ENCODE measurements at places on chromosomes 13 and 19. TPM values are rescaled to one million over a fixed set of nuclear protein-coding genes. Genes with fewer than 3 reads are reported as not detected.
A peak's percentile ranks its signal among the peaks of the same experiment; 100 is the strongest.

DNA sequence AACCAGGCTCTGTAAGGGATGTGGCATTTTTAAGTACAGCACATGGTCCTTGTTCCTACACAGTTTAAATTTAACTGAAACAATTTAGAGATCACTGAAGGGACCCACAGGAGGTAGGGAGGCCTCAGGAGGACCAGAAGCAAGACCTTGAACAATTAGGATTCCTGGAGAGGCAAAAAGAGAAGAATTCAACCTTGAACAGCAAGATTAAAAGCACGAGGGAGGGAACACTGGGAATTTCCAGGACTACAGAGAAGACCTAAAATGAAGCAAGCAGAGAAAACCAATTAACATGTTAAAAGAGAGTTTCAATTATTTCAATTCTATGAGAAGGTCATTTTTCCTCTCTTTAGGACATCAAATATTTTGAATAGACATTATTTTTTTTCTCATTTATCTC, 160.3 kb downstream of the KCTD12 start:
- peaks cover 5% of the 10 kb centered on the region for H3K4me1 ChIP-seq
- H3K27ac ChIP-seq, result no peak overlapping the region
- H3K4me3 ChIP-seq, result no peak overlapping the region
- H3K36me3 ChIP-seq, result no peaks in the 10 kb centered on the region

DNA sequence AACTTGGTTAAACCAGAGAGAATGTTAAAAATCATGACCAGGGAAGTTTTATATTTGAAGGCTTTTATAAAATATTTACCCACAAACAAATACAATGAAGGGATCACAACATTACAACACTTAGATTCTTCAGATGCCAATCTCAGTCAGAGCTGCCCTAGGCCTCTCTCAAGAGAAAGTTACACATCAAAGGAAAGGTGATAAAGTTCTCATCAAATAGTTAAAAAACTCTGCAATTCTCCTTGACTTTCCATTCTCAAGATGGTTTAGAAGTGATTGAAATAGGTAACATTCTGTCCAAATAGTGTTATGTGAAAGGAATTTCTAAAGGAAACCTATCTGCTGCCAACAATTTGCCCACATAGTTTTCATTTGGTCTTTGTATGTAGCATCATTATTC, 1115.2 kb upstream of the MIR17HG start:
- no peak for DNase-seq
- H3K27me3 ChIP-seq, result no peaks in the 10 kb centered on the region
- H3K36me3 ChIP-seq, result no peaks in the 10 kb centered on the region
- H3K27ac ChIP-seq, result no peak overlapping the region
- no peaks in the 10 kb centered on the region for H3K4me1 ChIP-seq
- H3K4me3 ChIP-seq, result no peak overlapping the region

DNA sequence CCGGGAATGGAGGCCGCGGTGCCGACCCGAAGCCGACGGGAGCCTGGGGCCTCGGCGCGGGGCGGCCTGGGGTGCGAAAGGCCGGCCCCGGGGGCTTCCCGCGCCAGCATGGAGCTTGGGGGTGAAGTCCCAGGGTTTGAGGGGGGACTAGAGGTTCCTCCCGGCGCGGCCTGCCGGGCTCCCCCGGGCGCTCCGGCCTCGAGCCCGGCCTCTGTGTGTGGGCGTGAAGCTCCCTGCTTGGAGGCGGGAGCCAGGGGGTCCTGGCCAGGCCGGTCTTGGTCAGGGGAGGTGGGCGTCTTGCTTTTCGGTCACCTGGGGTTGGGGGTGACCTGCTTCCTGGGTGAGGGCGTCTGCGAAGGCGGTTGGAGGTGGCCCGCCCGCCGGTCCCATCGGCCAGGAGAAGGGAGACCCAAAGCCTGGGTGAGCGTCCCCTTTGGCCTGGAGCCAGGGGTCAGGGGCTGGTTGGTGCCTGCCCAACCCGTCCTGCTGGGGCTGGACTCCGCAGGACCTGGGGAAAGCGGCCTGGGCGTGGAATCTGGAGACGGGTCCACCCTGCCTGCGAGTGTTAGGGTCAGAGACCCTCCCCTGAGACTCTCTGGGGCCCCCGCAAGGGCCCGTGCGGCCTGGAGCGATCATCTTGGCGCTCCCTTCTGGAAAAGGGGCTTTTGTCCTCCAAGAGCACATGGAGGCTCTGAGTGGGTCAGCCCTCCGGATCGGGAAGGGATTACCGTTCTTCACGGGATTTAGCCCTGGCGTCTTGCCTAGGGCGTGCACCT, 535 bp downstream of the BSG start:
- peak; percentile 77 for DNase-seq
- no peaks in the 10 kb centered on the region for H3K27me3 ChIP-seq
- peaks cover 3% of the 10 kb centered on the region for H3K4me1 ChIP-seq
- H3K36me3 ChIP-seq, result no peaks in the 10 kb centered on the region
- no peak overlapping the region for H3K27ac ChIP-seq

- no peak overlapping the region for H3K27ac ChIP-seq
- H3K4me3 ChIP-seq, result no peak overlapping the region
- H3K27me3 ChIP-seq, result no peaks in the 10 kb centered on the region
- no peak for DNase-seq
- no peaks in the 10 kb centered on the region for H3K36me3 ChIP-seq
Measured at GRCh38 chr19:33198169-33198568, 4.0 kb downstream of the LRP3 start.

DNA sequence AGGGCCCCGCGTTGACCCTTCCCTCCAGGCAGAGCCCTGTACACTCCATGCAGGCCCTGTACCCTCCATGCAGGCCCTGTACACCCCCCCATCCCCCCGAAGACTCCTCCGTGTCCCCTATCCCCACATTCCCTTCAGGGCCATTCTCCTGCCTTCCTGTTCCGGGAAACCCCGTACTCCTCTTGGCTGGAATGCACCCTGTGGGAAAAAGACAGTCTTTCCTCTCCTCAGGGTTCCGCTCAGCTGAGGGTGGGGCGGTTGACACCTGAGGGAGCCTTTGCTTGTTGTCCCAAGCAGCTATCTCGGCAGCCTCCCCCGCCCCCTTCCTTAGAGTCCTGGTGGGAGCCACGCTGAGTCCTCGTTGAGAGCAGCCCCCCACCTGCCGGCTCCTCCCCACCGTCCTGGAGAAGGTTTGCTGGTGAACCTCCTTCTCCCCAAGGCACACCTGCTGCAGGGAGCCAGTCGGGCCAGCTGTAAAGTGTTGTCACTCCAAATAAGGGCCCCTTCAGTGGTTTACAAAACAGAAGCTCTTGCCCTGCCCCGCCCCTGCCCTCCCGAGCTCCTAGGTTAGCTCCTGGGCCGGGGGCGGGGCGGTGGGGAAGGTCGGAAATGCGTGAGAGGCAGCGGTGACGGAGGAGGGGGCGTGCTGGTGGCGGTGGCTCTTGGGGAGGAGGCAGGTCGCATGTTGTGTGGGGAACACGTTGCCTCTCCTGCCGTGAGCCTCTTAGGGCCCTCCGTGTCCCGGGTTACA, 1.5 kb downstream of the GNA11 start:
- no peaks in the 10 kb centered on the region for H3K27me3 ChIP-seq
- no peaks in the 10 kb centered on the region for H3K36me3 ChIP-seq
- H3K4me3 ChIP-seq, result peak overlapping the region; percentile 95
- no peaks in the 10 kb centered on the region for H3K4me1 ChIP-seq
- peak; percentile 77 for DNase-seq
- H3K27ac ChIP-seq, result no peak overlapping the region

DNA sequence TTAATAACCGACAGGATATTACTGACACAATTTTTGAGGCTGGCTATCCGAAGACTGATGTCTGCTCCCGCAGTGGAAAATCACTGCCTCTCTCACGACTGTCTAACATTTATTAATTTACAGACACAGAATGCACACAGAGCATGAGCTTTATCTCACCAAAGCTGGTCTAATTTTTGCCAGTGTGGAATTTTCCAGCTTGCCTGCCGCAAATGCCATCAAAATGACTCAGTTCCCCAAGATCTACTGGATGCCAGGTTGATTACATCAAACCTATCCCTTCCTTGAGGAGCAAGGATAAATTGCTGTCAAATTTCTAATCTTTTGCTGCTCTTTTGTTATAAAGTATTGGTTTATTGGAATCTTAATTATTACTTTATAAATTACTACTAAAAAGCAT, 1775.1 kb upstream of the PCDH20 start:
- DNase-seq, result no peak
- H3K27me3 ChIP-seq, result no peaks in the 10 kb centered on the region
- H3K4me3 ChIP-seq, result no peak overlapping the region
- no peak overlapping the region for H3K27ac ChIP-seq
- no peaks in the 10 kb centered on the region for H3K36me3 ChIP-seq

- no peaks in the 10 kb centered on the region for H3K4me1 ChIP-seq
- H3K4me3 ChIP-seq, result no peak overlapping the region
- no peak overlapping the region for H3K27ac ChIP-seq
- no peak for DNase-seq
Measured at GRCh38 chr19:40735013-40735771, 15.1 kb downstream of the ACTMAP start.

GRCh38 chr13:79711631-79712030, 230.7 kb downstream of the NDFIP2 start:
- H3K27ac ChIP-seq, result no peak overlapping the region
- no peaks in the 10 kb centered on the region for H3K27me3 ChIP-seq
- no peak for DNase-seq
- H3K4me1 ChIP-seq, result no peaks in the 10 kb centered on the region
- no peak overlapping the region for H3K4me3 ChIP-seq

DNA sequence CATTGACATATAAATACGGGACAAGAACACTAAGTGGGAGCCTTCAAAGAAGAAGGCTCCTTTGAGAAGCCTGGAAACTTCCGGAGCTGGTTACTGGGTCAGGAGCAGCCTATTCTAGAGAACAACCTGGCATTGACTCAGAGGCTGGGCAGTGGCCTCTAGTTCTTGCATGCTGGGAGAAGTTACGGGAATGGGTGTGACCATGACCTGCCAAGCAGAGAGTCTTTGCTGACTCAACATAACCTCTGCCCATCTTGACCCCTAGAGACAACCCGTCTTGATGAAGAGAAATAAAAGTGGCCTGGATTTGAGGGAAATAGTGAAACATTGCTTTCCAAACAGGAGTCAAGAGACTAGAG, 21.0 kb downstream of the STARD13 start:
- H3K36me3 ChIP-seq, result no peaks in the 10 kb centered on the region
- peaks cover 6% of the 10 kb centered on the region for H3K4me1 ChIP-seq
- no peaks in the 10 kb centered on the region for H3K27me3 ChIP-seq
- H3K4me3 ChIP-seq, result no peak overlapping the region

The SULT2B1 gene
- not detected for total RNA-seq

The THSD8 gene
- total RNA-seq, result not detected
